Activated CD4-positive, alpha-beta T cell treated with anti-CD3 and anti-CD28 coated beads for 4 hours (primary cell): ENCODE measurements at places on chromosomes 4 and X.

- no peak for DNase-seq
Measured at GRCh38 chr4:18636001-18636585, 614.5 kb upstream of the LCORL start.

- no peak for DNase-seq
Measured at GRCh38 chr4:53101191-53101581, 239.1 kb downstream of the RASL11B start.

DNA sequence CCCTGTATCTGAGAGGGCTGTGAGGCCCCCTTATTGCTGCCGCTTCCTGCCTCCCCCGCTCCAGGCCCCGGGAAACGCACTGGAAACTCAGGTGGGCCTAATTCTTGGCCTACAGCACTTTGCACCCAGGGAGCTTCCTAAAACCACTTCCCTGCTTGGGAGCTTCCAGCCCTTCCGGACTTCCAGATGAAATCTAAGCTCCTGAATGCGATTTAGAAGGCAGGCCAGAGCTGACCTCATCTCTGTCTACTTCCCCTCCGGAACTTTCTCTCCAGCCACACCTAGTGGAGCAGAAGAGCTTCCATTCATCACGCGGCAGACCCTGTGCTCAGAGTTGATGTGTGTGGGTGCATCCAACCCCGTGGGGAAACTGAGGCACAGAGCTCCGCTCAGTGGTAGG is 84.2 kb downstream of the SORCS2 start:
- no peak for DNase-seq

DNA sequence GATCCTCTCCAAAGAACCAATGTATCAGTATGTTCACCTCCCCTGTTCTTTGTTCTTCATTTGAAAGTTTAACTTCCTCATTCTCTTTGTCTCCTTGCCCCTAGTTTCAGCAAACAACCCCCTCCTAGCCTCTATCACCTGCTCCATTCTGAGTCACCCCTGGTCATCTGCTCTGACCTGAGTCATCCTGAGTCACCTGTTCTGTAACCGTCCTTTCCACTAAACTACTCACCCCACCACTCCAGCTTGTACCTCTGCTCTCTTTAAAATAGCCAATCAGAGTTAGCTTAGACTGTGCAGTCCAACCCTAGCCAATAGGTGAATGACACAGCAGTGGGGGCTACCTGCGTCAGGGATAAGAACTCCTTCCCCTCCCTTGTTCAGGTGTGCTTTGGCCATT is 249.8 kb upstream of the AADAT start:
- no peak for DNase-seq
